IMR-90 (cell line): ENCODE measurements at places on chromosomes 4 and X. TPM values are rescaled to one million over a fixed set of nuclear protein-coding genes. Genes with fewer than 3 reads are reported as not detected.

The MGARP gene
- total RNA-seq = 35.0 and 44.4 TPM in 2 replicates

The SYTL5 gene
- total RNA-seq = 0.54 and 0.56 TPM in 2 replicates

The CENPVL2 gene
- not detected in 2 replicates for total RNA-seq

The CDX4 gene
- total RNA-seq = not detected in 2 replicates

The FGG gene
- total RNA-seq = not detected in 2 replicates

The DAPP1 gene
- not detected in 2 replicates for total RNA-seq

The PTPN13 gene
- total RNA-seq = 29.0 and 31.4 TPM in 2 replicates

The CXorf49 gene
- not detected in 2 replicates for total RNA-seq

The SH3D19 gene
- total RNA-seq = 27.2 and 29.7 TPM in 2 replicates

The TCEAL7 gene
- 6.5 and 16.1 TPM in 2 replicates for total RNA-seq

The TLL1 gene
- total RNA-seq = not detected in 2 replicates

The UBE2K gene
- total RNA-seq = 17.7 and 24.4 TPM in 2 replicates

The SPIN2B gene
- 3.0 and 7.2 TPM in 2 replicates for total RNA-seq

The HGFAC gene
- not detected in 2 replicates for total RNA-seq

The MAP9 gene
- total RNA-seq = 6.6 and 9.2 TPM in 2 replicates

The ZC4H2 gene
- total RNA-seq = 9.2 and 10.6 TPM in 2 replicates

The GALNTL6 gene
- total RNA-seq = under 0.01 TPM in 1 of 2 replicates, not detected in the other

The CTAG2 gene
- total RNA-seq = 23.6 and 27.1 TPM in 2 replicates

The BRCC3 gene
- 20.8 and 24.7 TPM in 2 replicates for total RNA-seq

The PITX2 gene
- total RNA-seq = 3.0 and 3.6 TPM in 2 replicates

The SORCS2 gene
- 0.28 and 0.36 TPM in 2 replicates for total RNA-seq

The PAQR3 gene
- total RNA-seq = 11.5 and 20.0 TPM in 2 replicates
